ENCODE measurements at places on chromosomes 1 and 21.

GRCh38 chr1:187516874-187517273, 688.1 kb downstream of the PLA2G4A start:
- DNase-seq: no peak

DNA sequence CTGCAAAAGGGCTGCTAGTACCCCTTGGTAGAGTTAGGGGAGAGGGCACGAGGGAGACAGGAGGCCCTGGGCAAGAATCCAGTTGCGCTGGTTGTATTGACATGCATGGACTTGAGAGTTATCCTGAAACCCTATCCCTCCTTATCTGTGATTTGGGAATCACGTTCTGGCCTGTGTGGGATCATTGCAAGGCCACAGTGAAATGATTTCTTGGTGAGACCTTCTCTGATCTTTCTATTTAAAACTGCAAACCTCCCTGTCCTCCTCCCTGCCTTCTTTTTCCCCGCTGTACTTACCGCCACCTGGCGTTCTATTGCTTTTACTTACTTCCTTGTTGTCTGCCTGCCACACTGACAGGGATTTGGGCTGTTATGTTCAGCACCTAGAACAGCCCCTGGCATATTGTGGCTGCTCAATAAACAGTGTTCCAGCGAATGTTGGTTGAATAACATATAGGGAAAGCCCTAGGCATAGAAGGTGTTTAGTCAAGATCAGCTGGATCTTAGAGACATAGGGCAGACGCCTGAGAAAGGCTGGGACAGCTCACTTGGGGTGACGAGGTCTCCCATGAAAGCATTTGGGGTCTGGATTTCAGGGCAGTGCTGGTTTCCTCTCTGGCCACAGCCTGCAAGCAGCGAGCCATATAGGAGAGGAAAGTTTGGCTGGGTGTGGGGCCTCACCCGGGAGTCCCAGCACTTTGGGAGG, 25.6 kb downstream of the ALPL start:
- DNase-seq: no peak

DNA sequence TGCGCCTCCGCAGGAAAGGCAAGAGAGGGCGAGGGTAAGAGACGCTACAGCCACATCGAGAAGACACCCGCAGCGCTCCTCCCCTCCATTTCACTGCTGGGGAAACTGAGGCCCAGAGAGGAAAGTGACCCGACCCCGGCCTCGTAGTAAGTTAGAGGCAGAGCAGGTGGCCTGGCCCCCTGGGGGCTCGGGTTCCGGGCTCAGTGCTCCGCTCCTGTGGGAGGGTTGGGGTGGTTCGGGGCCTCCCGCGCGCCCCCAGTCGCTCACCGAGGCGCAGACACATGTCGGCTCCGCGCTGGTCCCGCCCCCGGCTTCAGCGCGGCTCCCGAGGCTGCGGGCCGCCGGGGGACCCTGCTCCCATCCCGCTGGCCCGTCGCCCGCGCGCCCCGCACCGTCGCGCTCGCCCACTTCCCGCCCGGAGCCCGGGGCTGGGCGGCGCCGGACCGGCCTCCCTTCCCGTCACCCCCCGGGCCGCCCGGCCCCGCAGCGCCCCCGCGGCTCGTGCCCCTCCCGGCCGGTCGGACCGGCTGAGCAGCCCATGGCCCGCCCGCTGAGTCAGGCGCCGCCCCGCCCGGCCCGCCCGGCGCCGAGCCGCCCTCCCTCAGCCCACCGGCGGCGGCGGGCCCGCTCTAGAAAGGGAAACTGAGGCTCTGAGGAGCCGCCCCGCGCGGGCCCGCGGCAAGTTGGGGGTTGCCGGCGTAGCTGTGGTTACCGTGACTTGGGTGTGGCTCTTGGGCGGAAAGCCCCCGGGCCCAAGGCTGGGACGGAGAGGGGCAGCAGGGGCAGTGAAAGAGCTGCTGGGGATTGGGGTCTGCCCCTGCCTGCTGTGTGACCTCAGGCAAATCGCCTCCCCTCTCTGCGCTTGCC, at the start of gene TMEM54:
TMEM54 (minus strand) TSS at position 434 of the 867 bp plus-strand sequence; CDS start at position 283, 151 bp downstream.
- no peak for DNase-seq

DNA sequence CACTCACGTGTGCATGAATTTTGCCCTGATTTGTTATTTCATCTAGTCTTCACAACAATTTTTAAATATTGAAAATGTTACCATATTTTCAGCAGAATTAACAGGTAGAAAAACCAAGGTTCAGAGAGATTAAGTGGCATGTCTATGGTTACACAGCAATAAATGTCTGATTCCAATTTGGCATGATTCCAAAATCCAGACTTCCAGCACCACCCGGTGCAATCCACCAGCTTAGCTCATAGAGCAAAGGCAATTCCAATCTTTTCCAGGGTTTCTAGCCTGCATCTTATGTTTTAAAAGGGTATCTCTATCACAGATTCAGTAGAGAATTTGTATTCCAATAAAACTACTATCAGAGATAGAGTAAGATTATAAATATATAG, 161.8 kb downstream of the TPR start:
- no peak for DNase-seq

GRCh38 chr1:230917284-230918135, 49.2 kb upstream of the C1orf198 start:
- DNase-seq: no peak

DNA sequence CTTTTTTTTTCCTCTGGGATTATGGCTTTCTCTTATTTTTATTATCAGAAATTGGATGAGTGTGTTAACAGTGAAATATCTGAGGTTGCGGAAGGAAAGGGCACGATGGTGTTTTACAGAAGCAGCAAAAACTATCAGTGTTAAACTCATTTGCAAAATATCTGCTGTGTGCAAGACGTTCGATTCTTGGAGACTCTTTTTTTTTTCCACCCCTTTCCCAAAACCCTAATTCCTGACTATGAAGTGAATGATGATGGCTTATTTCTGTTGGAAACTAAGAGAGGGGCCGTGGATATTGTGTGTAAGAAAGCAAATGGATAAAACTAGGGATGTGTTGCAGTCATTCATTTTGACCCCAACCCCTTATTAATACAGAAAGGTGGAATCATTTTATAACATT, 677 bp downstream of the NCAM2 start:
- DNase-seq: no peak

- no peak for DNase-seq
These were observed 352.9 kb downstream of the LTN1 start for GRCh38 chr21:28639737-28640136.

Data from cerebellar nuclear complex (tissue), 1 donor.